ENCODE measurements at places on chromosomes 13 and 19.
A peak's percentile ranks its signal among the peaks of the same experiment; 100 is the strongest.

DNA sequence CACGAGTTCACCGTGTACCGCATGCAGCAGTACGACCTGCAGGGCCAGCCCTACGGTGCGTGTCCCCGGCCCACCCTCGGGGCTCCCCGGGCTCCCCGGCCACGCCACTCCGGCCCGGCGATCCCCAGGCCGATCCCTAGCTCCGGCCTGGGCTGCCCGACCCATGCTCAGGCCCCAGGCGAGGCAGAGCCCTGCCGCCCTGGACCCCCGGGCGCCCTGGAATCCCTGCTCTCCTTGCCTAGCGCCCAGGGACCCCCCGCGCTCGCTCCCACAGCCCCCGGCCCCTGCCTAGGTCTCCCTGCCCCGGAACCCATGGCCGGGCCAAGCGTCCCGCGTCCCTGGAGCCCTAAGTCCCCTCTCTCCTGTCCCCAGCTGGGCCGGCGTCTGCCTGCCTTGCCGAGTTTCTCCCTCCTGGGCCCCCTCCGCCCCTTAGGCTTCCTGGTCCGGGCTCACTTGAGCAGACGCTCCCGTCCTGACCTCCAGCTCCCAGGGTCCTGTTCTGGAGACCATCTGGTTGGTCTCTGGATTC lies 494 bp downstream of the NCLN start:
- DNase-seq: no peak

DNA sequence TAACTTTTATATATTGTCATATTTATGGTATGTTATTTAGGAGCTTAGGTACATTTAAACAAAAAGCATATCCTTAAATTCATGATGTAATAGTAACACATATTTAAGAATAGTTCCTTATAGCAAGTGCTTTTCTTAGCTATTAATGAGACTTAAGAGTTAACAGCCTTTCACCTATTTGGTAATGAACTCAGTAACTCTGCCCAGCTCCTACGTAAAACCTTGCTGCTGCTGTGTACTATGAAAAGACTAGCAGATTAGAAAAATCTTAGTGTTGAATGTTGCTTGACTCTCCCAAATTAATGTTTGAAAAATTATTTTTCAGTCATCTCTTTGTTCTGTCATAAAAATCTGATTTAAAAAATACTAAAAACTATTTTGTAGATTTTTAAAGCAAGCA lies 6.9 kb downstream of the GPR180 start:
- DNase-seq: no peak

DNA sequence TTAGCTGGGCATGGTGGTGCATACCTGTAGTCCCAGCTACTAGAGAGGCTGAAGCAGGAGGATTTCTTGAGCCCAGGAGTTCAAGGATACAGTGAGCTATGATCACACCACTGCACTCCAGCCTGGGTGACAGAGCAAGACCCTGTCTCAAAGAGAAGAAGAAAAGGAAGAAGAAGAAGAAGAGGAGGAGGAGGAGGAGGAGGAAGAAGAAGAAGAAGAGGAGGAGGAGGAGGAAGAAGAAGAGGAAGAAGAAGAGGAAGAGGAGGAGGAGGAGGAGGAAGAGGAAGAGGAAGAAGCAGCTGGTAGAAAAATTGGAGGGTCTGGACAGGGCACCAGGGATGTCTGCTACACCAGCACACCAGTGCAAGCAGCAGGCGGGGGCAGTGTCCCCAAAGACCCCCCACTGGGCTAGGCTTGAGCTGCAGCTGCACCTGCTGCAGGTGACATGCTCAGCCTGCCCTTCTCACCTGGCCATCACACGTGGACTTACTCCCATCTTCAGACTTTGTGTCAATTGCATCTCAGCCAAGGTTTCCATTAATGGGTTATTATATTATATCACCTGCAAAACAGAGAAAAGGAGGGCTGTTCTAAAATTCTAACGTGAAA lies 180.9 kb upstream of the ZNF507 start:
- DNase-seq: no peak

- no peak for DNase-seq
Observed at GRCh38 chr19:8332976-8333766, 9.9 kb downstream of the KANK3 start.

GRCh38 chr19:47028195-47028601 lies 8.6 kb downstream of the NPAS1 start:
- DNase-seq: no peak

- DNase-seq: no peak
Observed at GRCh38 chr19:485077-485476, 11.2 kb upstream of the MADCAM1 start.

DNA sequence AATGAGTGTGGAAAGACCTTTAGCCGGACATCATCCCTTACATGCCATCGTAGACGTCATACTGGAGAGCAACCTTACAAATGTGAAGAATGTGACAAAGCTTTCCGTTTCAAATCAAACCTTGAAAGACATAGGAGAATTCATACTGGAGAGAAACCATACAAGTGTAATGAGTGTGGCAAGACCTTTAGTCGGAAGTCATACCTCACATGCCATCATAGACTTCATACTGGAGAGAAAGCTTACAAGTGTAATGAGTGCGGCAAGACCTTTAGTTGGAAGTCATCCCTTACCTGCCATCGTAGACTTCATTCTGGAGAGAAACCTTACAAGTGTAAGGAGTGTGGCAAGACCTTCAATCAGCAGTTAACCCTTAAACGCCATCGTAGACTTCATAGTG lies 11.7 kb upstream of the ZNF813 start:
- DNase-seq: no peak

GRCh38 chr13:63438951-63439350 lies 2023.3 kb upstream of the PCDH20 start:
- DNase-seq: no peak

- DNase-seq: no peak
Observed at GRCh38 chr19:12527034-12527836, 24.0 kb downstream of the ZNF564 start.

- DNase-seq: no peak
Observed at GRCh38 chr13:37068962-37069361, 9.5 kb upstream of the SUPT20H start.

DNA sequence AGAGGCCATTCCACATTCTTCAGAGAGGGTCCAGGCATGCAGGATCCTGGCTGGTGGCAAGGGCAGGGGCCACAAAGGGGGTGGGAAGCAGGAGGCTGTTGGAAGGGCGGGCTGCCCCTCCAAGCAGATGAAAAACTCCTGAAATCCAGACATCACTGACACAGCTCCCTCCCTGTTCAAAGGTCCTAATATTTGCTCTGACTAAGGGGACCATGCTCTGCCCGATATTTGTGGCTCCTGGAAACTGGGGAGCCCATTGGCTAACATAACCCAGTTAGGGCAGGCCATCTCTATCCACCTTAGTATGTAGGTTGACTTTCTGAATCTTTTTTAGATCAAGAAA lies 3.3 kb upstream of the CDX2 start:
- no peak for DNase-seq

- no peak for DNase-seq
Observed at GRCh38 chr19:52945652-52946321, 16.9 kb downstream of the ZNF816 start.

GRCh38 chr13:80666782-80667552 lies 326.0 kb upstream of the SPRY2 start:
- no peak for DNase-seq

GRCh38 chr19:48716562-48717291 lies 2.8 kb downstream of the MAMSTR start:
- peak; percentile 44 for DNase-seq

- DNase-seq: no peak
Observed at GRCh38 chr13:101242720-101243119, 173.6 kb downstream of the NALCN start.

GRCh38 chr13:105442949-105443699 lies 1092.3 kb downstream of the EFNB2 start:
- peak; percentile 46 for DNase-seq

- no peak for DNase-seq
Observed at GRCh38 chr19:49229416-49229815, 71.8 kb downstream of the TRPM4 start.

GRCh38 chr13:41463838-41464602 lies 6.7 kb downstream of the RGCC start:
- no peak for DNase-seq

DNA sequence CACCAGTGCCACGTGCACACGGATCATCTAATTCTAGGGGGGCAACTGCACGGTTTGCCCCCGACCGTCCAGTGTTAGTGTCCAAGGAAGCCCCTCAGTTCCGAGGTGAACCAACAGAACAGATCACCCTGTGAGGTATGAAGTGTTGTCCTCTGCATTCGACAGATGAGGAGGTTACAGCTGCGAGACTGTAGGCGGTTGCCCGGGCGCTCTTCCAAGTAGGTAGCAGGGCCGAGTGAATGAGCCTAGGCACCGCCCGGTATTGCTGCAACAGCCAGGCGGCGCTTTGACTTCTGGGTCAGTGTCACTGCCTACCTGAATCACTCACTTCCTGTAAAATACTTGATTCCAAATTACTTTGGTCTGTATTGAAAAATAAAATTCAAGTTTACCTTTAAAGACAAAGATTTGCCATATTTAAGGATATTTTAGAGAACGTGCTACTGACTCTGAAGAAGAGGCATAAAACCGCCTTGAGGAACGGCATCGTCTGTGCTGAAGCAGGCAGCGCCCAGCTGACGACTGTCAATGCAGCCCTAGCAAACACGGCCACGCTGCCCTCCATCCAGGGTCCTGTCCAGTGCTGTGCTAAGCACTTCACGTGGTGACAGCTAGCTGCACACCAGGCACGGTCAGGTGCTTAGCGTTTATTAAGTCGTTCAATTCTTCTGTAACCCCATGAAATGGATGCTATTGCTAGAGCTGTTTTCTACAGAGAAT lies 19.3 kb upstream of the RASA3 start:
- no peak for DNase-seq

GRCh38 chr19:37903096-37903495 lies 3.3 kb downstream of the WDR87 start:
- no peak for DNase-seq

- no peak for DNase-seq
Observed at GRCh38 chr19:13256918-13257317, 106.7 kb downstream of the IER2 start.

DNA sequence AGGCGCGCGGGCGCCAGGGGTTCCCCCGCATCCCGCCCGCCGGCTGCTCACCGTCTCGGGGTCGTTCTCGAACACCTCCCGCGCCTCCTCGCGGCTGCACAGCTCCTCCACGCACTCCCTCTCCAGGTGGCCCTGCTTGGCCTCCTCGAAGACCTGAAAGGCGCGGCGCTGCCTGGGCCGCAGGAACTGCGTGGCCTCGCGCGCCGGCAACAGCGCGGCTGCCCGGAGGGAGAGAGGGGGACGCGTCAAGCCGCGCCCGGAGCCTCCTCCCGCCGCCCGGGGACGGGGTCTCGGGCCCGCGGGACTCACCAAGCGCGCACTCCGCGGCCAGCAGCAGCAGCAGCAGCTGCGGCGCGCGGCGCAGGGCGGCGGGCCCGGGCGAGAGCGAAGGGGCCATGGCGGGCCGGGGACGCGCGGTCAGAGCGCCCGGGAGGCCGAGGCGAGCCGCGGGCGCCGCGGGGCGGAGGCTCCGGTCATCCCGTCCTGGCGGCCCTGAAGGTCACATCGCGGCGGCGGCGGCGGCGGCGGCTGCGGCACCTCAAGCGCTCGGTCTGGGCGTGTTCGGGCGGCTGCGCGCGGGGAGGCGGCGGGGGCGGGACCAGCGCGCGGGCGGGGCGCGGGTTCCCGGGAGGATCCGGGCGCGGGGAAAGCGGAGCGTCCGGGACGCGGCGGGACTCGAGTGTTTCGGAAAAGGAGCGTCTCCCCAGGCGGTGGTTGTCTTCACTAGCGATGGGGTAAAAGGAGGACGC lies at the start of gene GAS6:
GAS6 (minus strand) TSS at position 553 of the 749 bp plus-strand sequence; CDS start at position 397, 156 bp downstream.
- DNase-seq: peak; percentile 91

DNA sequence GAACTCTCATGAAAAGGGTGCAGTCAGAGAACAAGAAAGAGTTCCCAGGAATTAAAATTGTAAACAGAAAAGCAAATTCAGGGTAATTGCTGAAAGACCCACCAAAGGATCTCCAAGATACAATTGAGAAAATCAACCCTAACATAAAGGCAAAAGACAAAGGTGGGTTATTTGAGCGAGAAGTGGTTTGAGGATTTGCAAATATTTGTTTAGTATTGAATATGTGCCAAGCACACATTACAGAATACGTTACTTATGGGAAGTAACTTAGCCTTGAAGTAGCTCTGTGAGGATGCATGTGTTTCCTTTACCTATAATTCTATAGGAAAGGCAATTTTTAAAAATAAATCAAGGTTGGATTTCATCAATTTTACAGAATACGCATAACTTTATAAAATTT lies 10.0 kb upstream of the CEACAM21 start:
- DNase-seq: no peak

DNA sequence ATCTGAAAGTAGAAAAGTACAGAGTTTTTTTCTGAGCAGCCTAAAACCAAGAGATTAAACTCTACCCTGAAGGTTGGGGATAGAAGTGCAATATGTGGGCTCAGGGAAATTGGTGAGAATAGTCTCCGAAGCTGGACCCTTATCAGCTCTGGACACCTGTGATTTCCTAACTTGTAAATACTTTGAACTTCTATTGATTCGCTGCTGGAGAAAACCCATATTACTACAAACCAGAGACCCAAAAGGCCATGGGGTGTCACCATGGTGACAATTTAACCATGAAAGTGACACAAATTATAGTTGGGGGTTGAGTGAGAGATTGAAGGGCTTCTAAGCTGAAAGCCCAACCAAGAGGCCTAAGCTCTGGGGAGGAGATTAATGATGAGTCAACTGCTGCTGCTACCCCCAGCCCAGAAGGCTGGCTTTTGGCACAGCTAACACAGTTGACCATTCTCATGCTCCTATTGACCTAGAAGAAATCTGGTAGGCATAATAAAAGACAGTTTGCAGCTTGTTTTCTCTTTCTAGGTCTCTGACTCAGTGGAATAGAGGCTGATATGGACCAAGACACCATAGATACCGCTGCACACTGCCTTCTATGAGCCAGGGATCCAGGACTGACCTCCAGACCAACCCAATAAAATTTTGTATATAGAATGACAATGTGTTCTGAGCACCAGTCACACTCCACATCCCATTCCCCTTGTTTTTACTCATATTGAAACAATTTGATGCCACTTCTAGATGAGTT lies 131.9 kb upstream of the FNDC3A start:
- DNase-seq: no peak

- DNase-seq: no peak
Observed at GRCh38 chr13:100746953-100747683, 72.5 kb upstream of the TMTC4 start.

- peak; percentile 68 for DNase-seq
Observed at GRCh38 chr13:79451500-79451962, 29.4 kb upstream of the NDFIP2 start.

- peak; percentile 55 for DNase-seq
Observed at GRCh38 chr19:49890349-49891311, 6.1 kb downstream of the IL4I1 start.

- no peak for DNase-seq
Observed at GRCh38 chr13:72651144-72651543, 76.3 kb downstream of the MZT1 start.

DNA sequence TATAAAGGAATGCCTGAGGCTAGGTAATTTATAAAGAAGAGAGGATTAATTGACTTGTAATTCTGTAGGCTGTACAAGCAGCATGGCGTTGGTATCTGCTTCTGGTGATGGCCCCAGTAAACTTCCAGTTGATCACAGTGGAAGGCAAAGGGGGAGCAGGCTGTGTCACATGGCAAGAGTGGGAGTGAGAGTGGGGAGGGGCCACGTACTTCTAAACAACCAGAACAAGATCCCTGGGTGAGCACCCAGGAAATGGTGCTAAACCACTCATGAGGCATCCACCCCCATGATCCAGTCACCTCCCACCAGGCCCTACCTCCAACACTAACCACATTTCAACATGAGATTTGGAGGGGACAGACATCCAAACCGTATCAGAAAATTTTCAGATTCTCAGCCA lies 3.0 kb upstream of the RNF113B start:
- no peak for DNase-seq

Measured in AG08396 (cell line).